Caco-2 (cell line): ENCODE measurements at places on chromosomes 6 and 20. TPM values are rescaled to one million over a fixed set of nuclear protein-coding genes. Genes with fewer than 3 reads are reported as not detected.

APOM gene
- 14.8 and 15.8 TPM in 2 replicates for total RNA-seq

LY86 gene
- total RNA-seq = not detected in 2 replicates

ULBP2 gene
- 4.8 and 4.9 TPM in 2 replicates for total RNA-seq

NCR2 gene
- total RNA-seq = not detected in 2 replicates

DNA sequence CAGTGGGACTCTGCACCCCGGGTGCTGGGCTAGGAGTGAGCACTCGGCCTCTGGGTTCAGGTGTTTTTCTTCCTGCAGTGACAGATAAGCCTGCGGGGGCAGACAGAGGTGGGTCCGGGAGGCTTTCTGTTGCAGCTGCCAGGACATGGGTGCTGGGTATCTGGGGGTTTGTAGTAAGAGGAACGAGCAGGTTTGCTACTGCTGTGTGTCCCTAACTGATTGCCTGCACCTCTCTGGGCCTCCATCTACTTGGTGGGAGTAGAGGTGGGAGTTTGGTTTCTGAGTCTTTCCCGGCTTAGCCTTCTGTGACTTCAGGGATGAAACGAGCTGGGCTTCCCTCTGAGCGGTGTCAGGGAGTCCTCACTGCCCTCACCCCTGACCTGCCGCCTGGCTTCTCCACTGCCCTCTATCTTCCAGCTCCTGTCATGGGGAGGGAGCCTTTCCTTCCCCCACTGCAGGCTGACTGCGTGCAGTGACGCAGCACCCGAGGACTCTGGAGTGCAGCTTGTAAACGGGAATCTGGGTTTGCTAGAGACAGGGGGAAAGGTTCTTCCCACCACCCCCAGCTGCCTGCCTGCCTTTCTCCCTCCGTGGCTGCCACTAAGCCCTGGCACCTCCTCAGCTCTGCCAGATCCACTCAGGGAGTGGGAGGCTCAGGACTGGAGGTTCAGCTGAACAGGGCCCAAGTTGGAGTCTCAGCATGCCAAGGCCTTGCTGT, 6.7 kb downstream of the DLGAP4 start:
- no peaks in the 10 kb centered on the region for H3K36me3 ChIP-seq
- H3K27ac ChIP-seq = no peak overlapping the region
- DNase-seq = no peak
- H3K27me3 ChIP-seq = 0 out of 2 replicates have a peak, but pooled peaks cover 1% of the 10 kb centered on the region
- H3K4me3 ChIP-seq = no peak overlapping the region
- H3K4me1 ChIP-seq = no peaks in the 10 kb centered on the region

DNA sequence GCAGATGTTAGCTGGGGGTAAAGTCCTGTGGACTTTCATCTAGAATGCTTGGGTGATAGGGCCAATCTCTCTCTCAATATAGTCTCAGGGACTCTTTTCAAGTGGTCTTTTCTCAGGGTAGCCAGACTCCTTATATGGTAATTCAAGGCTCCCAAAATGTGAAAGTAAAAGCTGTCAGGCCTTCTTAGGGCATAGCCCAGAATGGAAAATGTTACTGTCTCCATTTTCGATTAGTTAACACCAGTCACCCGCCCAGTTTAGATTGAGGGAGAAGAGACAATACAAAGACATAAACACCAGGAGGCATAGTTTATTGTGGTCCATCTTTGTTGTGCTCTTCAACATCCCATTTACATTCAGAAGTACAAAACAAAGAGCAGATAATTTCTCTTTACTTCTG, 295.8 kb downstream of the EPHA7 start:
- DNase-seq = no peak
- H3K27me3 ChIP-seq = no peaks in the 10 kb centered on the region
- no peak overlapping the region for H3K27ac ChIP-seq
- H3K4me1 ChIP-seq = no peaks in the 10 kb centered on the region

DNA sequence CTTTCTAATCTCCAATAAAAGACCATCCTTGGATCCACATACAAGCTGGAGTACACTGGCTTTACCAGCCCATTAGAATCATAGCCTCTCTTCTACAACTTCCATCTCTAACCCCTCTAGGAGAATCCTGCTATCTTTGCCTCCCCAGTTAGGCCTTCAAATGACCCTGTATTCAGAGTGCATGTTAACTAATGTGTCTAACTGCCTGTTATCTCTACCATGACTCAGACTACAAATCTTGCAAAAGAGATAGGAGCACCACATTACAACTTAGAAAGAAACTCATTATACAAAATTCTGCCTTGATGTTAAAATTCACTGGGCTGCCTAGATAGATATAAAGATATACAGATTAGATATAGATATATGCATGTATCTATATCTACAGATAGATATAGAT, 28.2 kb downstream of the GPR63 start:
- no peak overlapping the region for H3K4me3 ChIP-seq
- peaks cover 11% of the 10 kb centered on the region; the same call in 1 of the 2 replicates for H3K4me1 ChIP-seq
- H3K27ac ChIP-seq = no peak overlapping the region
- H3K27me3 ChIP-seq = no peaks in the 10 kb centered on the region

DNA sequence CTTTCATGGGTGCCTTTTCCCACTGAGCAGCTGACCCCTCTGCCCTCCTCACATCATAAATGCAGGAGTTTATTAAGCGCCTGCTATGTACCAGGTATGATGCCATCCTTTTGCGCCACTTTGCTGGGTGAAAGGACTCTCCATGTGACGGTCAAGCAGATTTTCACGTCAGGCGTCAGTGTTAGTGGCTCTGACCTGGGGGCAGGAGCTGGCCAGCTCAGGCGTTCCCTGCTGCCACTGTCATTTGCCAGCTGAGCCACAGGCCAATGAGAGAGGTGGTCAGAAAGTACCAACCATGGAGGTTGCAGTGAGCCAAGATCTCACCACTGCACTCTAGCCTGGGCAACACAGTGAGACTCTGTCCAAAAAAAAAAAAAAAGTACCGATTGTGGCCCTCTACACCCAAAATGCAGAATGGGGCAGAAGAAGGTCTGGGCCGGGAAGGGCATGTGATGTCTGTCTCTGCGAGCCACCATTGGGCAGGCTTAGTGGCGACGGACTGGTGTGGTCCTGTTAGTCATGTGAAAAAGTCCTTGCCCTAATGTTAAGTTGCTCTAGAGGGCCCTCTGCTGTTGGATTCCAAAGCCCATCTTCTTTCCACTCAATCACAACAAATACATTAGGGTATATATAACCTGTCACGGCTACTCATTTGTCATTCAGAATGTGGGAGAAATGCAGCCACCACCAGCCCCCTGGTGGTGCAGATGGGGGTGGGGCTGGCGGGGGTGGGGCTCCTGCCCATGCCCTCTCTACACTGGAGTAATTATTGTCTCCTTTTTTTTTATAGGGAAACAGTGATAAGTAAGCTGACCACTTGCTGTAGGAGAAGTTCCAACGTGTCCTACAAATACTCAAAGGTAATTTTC, 18.4 kb upstream of the SLC22A1 start:
- no peak overlapping the region for H3K4me3 ChIP-seq
- H3K4me1 ChIP-seq = no peaks in the 10 kb centered on the region
- peaks cover 1% of the 10 kb centered on the region for H3K36me3 ChIP-seq
- no peak overlapping the region for H3K27ac ChIP-seq
- no peak for DNase-seq

DNA sequence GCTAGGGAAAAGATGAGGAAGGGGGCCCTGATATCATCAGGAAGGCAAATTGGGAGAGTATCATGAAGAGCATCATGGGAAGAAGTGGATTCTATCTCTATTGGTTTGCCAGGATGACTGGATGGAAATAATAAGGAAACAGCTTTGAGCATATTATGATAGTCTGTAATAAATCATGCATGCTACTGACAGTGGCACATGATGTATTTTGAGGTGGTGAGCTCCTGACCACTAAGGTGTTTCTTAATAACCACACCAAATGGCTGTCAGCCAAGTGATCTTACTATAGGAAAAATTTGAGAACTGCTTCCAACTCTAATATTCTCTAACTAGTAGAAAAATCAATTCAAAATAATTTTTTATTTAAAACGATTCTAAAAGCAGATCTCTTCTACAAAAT, 548.4 kb upstream of the JAG1 start:
- no peak overlapping the region for H3K4me3 ChIP-seq
- peaks cover 20% of the 10 kb centered on the region for H3K4me1 ChIP-seq
- DNase-seq = no peak

DNA sequence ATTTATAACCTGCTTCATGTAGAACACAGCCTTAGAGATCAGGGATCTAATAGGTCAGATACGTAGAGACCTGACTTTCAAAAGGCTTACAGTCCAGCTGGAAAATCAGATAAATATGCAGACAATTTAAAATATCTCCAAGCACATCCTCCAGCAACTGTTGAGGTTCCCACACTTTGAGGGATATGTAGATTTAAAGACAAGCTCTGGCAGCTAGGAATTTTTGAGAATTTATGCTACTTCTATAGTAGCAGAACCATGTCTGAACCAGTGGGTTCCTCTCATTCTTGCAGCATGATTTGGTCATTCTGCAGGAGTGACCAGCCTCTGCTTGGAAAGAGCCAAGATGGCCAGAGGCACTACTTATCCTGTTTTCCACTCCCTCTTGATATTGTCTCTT, 60.5 kb downstream of the CYB5R4 start:
- no peak overlapping the region for H3K27ac ChIP-seq
- no peaks in the 10 kb centered on the region; the same call in 1 of the 2 replicates for H3K36me3 ChIP-seq
- DNase-seq = no peak
- no peak overlapping the region for H3K4me3 ChIP-seq
- no peaks in the 10 kb centered on the region for H3K4me1 ChIP-seq

DNA sequence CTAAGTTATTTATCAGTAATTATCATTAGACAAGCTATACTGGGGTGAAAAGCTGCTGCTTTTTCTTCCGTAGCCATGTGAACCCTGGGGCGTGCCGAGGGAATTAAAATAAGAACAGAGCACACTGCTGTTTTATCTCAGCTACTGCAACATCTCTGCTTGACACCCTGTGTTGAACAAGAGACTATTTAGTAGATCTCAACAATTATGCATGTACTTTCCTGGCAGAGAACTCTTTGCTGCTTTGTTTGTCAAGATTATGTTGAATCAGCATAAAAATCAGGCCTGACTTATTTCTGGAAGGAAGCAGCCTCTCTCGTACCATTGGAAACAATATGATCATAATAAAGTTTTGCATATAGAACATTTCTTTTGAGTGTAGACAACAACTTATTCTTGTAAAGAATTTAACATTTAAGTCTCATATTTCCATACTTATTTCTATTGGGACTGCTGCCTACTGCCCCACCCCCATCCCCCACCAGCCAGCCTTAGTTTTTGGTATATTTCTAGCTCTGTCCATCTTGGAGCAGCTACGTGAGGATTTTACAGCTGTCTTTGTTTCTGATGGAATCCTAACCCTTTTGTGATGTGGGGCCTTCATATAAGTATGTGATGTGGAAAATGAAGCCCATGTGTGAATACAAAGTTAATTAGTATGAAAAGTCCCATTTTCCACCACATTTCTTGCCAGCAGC, 1011.4 kb downstream of the KIF16B start:
- DNase-seq = no peak
- H3K27me3 ChIP-seq = no peaks in the 10 kb centered on the region

GRCh38 chr6:121857551-121857950, 422.1 kb downstream of the GJA1 start:
- no peak overlapping the region for H3K27ac ChIP-seq
- no peak overlapping the region for H3K4me3 ChIP-seq
- H3K4me1 ChIP-seq = peaks cover 28% of the 10 kb centered on the region
- no peaks in the 10 kb centered on the region for H3K36me3 ChIP-seq
- peak; percentile 56 for DNase-seq

GRCh38 chr6:38638941-38639497, 710 bp downstream of the BTBD9 start:
- no peaks in the 10 kb centered on the region for H3K36me3 ChIP-seq
- H3K4me1 ChIP-seq = peaks cover 23% of the 10 kb centered on the region
- peak overlapping the region; percentile 88 for H3K4me3 ChIP-seq
- DNase-seq = peak; percentile 60

DNA sequence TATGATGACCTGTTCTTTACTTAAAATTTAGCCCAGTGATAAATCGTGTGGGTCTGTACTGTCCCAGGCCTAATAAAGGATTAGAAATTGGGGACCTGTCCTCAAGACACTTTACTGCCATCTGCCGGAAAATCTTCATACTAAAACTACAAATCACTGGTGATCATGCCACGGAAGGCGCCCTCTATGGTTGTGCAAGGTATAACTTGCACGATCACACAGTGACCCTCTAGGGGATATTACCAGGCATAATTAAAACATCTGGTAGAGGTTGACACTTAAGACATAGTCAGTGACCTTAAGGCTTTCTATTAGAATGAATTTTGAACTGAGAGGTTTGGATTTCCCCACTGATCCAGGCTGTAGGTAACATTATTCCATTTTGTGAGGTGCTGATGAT, 172.6 kb downstream of the BMP2 start:
- no peak overlapping the region for H3K4me3 ChIP-seq
- DNase-seq = no peak
- H3K27ac ChIP-seq = no peak overlapping the region
- H3K4me1 ChIP-seq = no peaks in the 10 kb centered on the region
- no peaks in the 10 kb centered on the region for H3K36me3 ChIP-seq

- H3K36me3 ChIP-seq = peaks cover 3% of the 10 kb centered on the region; the same call in 1 of the 2 replicates
- no peak overlapping the region for H3K27ac ChIP-seq
- DNase-seq = peak; percentile 33
- H3K4me3 ChIP-seq = no peak overlapping the region
These were observed 78.5 kb downstream of the NFATC2 start for GRCh38 chr20:51463998-51464397.

- no peak for DNase-seq
- no peaks in the 10 kb centered on the region for H3K27me3 ChIP-seq
- peaks cover 6% of the 10 kb centered on the region for H3K4me1 ChIP-seq
- no peak overlapping the region for H3K4me3 ChIP-seq
- H3K27ac ChIP-seq = no peak overlapping the region
- H3K36me3 ChIP-seq = peaks cover 3% of the 10 kb centered on the region; the same call in 1 of the 2 replicates
These were observed 45.5 kb upstream of the RNF8 start for GRCh38 chr6:37308069-37308815.

DNA sequence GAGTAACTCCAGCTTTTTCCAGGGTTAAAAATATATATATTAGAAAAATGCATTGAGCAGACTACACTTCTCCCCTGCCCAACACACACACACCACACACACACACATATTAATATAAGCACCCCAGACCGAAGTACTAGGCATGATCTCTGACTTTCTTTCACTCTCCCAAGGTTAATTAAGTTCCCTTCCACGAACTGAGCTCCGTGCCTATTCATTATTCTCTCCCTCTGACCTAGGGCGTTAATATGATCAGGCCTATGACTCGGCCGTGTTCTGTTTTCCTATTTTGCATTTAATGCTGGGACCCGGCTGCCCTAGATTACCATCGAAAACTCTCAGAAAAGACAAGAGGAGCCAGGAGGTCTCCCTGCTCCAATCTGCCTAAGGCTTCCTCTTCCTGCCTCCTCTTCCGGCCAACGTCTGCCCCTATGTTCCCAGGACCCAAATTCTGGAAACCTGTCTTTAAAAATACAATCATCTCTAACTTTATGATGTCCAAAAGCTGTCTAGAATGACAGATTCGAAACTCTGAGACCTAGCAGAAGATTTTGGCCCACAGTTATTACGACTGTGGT, 6.1 kb upstream of the POU3F2 start:
- H3K4me3 ChIP-seq = no peak overlapping the region
- no peak for DNase-seq
- no peaks in the 10 kb centered on the region for H3K36me3 ChIP-seq
- no peak overlapping the region for H3K27ac ChIP-seq
- peaks cover 14% of the 10 kb centered on the region for H3K27me3 ChIP-seq

- no peak overlapping the region for H3K4me3 ChIP-seq
- DNase-seq = no peak
- H3K4me1 ChIP-seq = peaks cover 28% of the 10 kb centered on the region
- no peak overlapping the region for H3K27ac ChIP-seq
- H3K27me3 ChIP-seq = no peaks in the 10 kb centered on the region
- peaks cover 12% of the 10 kb centered on the region for H3K36me3 ChIP-seq
These were observed 41.0 kb downstream of the HM13 start for GRCh38 chr20:31555203-31555775.

- DNase-seq = peak; percentile 86
- peak overlapping the region; percentile 84 for H3K27ac ChIP-seq
- no peaks in the 10 kb centered on the region for H3K27me3 ChIP-seq
- H3K4me3 ChIP-seq = peak overlapping the region; percentile 96
- peaks cover 19% of the 10 kb centered on the region for H3K36me3 ChIP-seq
- peaks cover 14% of the 10 kb centered on the region for H3K4me1 ChIP-seq
These were observed 771 bp downstream of the ARFRP1 start for GRCh38 chr20:63706852-63707557.
